ENCODE measurements at places on chromosomes 5 and 9. TPM values are rescaled to one million over a fixed set of nuclear protein-coding genes. Genes with fewer than 3 reads are reported as not detected.

The PCDHAC1 gene
- total RNA-seq: not detected

The HINT1 gene
- 190 TPM for total RNA-seq

The FBP1 gene
- 0.46 TPM for total RNA-seq

DNA sequence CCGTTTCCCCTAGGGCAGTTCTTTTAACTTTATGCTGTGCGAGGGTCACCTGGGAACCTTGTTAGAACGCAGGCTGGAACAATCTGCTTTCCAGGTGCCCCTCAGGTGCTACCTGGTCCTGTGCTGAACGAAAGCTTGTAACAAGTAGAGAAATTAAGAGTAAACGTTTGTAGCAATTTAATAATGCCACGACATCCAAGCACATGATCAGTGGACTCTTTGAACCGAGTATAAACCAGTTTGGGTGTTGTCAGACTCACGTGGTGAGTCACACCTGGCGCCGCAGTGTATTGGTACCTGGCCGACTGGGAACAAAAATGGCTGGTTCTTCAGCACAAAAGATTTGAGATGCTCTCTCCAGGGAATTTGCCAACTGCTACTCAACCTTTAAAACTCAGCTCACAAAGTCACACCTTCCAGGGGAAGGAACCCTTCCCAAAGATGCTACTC, 926 bp upstream of the MYO10 start:
- DNase-seq: no peak

GRCh38 chr5:34563931-34564709, 92.0 kb upstream of the RAI14 start:
- DNase-seq: no peak

DNA sequence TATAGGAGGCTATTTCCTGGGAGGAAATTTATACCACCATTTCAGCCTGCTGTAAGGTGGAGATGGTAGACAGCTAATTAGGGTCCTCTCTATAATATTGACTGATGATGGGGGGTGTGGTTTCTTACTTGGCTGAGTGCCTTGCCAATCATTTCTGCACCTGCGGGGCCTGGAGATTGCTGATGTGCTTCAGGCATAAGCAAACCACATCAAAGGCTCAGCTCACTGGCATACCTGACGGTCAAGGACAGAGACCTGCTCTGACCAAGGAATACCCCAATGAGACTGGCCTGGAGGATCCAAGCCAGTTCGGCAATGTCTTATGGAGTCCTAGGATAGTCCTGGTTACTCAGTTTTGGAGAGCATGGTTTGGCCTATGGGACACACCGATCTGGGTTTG, 29.5 kb downstream of the ANKH start:
- DNase-seq: no peak
